ENCODE measurements at places on chromosomes 6 and 20.

- no peak for DNase-seq
Observed at GRCh38 chr20:58229198-58229798, 845 bp upstream of the ANKRD60 start.

- DNase-seq = no peak
Observed at GRCh38 chr20:57440678-57441509, 49.7 kb downstream of the RBM38 start.

DNA sequence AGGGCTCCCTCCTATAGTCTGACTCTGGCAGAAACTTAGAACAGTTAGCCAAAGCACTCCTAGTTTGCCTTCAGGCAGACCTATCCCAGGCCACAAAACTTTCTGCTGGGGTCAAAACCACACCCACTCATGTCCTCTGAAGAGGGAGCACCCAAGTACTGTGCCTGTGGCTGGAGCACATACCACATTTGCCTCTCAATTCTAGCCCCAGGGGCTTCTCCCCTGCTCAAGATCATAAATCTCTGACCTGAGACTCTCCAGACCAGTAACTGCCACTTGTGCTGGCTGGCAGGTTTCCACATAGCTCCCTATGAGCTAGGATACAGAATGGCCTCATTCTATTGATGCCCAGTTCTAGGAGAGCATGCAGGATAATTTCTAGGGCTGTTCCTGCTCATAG lies 781.0 kb downstream of the EYS start:
- no peak for DNase-seq

GRCh38 chr6:105793130-105793529 lies 293.0 kb upstream of the PRDM1 start:
- no peak for DNase-seq

DNA sequence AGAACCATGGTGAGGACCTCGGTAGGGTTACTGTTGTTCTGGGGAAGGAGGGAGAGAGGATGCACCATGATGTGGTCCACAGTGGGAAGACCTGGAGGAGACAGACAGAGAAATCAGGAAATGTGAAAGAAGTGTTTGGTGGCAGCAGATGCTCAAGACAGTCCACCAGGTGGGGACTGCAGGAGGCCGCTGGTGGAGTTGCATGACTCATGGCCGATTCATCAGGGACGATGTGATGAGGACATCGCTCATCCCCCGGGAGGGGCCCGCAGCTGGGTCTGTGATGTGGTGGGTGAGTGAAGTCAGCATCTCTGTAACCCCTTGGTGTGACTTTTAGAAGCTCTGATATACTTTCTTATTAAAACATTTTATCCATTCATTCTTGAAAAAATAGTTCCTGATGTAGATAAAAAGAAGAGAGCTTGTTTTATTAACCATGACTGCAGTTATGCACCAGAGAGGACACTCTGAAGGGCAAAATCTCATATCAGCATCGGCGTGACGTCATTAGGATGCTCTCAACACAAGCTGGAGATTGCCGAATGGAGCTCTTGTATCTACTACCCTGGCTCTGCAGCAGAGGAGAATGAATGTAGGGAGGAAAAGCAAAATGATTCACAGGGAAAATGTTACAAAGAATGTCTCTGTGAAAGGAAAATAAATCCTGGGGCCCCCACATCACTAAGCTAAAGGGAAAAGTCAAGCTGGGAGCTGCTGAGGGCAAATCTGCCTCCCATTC lies 71.2 kb downstream of the RAMACL start:
- DNase-seq = no peak

GRCh38 chr6:79250107-79250514 lies 15.6 kb upstream of the HMGN3 start:
- peak; percentile 62 for DNase-seq

- no peak for DNase-seq
Observed at GRCh38 chr6:3850451-3851203, 1.5 kb downstream of the FAM50B start.

- DNase-seq = no peak
Observed at GRCh38 chr20:21995461-21995860, 290.0 kb downstream of the PAX1 start.

GRCh38 chr6:14429396-14429795 lies 311.8 kb downstream of the CD83 start:
- no peak for DNase-seq

GRCh38 chr6:91926827-91927226 lies 1340.0 kb upstream of the MAP3K7 start:
- no peak for DNase-seq

DNA sequence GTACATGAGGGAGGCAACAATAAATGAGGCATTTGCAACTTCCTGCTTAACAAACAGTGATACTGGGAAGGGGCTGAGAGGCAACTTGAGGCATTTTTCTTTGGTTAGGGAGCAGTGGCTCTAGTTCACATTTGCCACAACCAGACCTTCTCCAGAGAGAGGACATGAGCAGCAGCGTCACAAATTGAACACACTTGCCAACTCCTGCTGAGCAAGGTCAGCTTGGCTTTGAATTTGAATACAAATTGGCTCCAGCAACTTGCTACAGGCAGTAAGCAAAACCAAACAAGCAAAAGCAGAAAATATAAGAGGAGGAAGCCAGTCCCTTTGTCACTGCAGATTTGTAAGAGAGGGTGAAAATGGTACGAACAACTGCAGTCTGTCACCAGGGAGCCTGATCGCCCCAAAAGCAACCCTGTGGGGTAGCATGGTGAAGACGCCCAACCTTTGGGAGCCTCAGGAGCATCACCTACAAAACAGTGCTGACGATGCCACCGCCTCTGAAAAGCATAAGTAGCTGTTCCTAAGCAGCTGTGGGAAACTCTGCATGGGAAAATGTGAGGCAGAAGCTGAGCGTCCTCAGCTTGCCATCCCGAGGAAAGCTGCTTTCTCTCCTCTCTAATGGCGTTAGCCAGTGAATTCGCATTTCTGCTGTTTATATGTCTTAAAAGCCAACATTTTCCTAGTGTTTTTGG lies 378.7 kb downstream of the RNGTT start:
- no peak for DNase-seq

DNA sequence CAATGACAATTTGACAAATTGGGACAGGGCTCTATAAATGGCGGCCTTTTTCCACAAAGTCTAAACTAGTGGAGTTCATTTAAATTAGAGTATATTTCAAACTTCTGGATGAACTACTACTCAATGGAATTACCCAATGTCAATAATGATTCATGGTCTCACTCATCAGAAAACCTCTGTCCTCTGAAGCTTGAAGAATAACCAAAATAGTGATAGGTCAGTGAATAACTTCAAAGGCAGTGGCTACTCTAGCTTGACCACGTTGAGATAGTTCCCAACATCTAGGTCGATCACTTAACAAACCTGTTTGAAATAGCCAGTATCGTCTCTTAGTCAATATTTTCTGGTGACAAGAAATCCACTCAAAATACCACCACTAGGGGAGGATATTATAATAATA lies 197.6 kb downstream of the HDGFL1 start:
- DNase-seq = no peak

- no peak for DNase-seq
Observed at GRCh38 chr6:19719691-19720128, 117.5 kb upstream of the ID4 start.

- DNase-seq = no peak
Observed at GRCh38 chr20:48178633-48179032, 393.4 kb upstream of the SULF2 start.

- no peak for DNase-seq
Observed at GRCh38 chr6:9496837-9497236, 918.0 kb downstream of the TFAP2A start.

GRCh38 chr6:157561929-157562810 lies 181.2 kb downstream of the ZDHHC14 start:
- DNase-seq = no peak

GRCh38 chr6:41615311-41615710 lies 23.0 kb upstream of the MDFI start:
- no peak for DNase-seq

DNA sequence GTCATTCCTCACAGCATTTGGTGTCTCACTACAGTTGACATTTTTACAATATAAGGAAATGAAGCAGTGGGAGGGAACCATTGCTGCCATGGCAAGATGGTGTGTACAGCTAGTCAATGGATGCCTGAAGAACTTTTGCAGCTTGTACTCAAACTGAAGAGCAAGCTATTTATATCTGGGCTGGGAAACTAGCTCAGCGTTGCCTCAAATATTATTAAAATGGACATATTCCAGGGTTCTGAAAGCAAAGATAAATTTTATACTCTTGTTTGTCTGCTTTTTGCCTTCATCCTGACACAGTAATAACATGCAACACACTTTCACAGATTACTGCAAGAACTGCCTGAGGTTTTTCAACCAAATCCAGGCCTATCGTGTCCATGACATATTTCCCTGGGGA lies 156.4 kb upstream of the COL21A1 start:
- DNase-seq = no peak

- DNase-seq = no peak
Observed at GRCh38 chr20:45985573-45985972, 13.6 kb upstream of the ZNF335 start.

- no peak for DNase-seq
Observed at GRCh38 chr6:34692280-34692679, 4.3 kb downstream of the ILRUN start.

GRCh38 chr20:14055127-14055742 lies 59.9 kb downstream of the MACROD2 start:
- DNase-seq = peak; percentile 55

- no peak for DNase-seq
Observed at GRCh38 chr20:62453186-62453808, 22.5 kb downstream of the GATA5 start.

GRCh38 chr20:23003881-23004460 lies 31.1 kb upstream of the SSTR4 start:
- peak; percentile 94 for DNase-seq

- DNase-seq = no peak
Observed at GRCh38 chr6:89596056-89596455, 42.5 kb downstream of the LYRM2 start.

- no peak for DNase-seq
Observed at GRCh38 chr6:2732503-2733089, 18.1 kb downstream of the MYLK4 start.

DNA sequence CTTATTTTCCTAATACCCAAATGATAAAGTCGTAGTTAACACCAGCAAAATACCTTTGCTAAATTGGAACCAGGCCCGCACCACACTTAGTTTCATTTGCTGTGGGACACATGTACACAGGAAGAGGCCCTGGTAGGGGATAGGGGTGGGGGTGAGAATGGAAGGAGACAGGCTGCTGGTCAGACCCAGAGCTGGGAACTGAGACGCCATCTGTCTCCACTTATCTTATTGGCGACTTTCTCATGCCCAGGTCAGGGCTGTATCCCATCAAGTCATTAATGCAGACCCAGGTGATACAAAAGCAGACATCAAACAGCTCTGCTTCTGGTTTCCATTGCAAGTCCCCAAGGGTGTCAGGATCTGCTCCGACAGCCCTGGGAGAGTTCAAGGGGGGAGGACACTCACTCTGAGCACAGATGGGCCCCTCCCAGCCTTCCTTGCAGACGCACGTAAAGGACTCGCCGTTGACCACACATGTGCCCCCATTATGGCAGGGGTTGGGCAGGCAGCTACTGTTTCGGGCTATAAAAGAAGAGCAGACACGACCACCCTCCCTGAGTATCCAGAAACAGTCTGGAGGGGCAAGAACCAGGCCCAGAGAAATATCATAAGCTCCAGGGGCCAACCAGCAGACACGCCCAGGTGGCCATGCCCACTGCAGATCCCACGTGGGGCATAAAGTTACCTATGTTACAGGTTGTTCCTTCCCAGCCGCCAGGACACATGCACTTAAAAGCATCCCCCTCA lies 29.2 kb downstream of the JAG1 start:
- DNase-seq = no peak

DNA sequence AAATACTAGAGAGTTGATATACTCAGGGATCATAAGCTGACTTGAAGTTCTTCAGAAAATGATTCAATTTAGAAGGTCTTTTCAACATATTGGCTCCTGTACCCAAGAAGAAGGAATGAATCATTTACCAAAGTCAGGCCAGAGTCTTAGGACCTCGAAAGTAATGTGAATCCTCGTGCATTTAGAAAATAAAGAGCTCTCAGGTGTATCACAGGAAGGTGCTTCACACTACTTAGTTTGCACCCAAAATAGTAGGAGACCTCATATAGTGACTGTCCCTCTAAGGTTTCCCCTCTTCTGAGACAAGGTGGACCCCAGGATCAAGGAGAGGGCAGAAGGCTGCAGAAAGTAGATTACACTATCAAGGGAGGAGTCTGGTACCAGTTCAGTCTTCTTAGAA lies 71.8 kb downstream of the F13A1 start:
- no peak for DNase-seq

DNA sequence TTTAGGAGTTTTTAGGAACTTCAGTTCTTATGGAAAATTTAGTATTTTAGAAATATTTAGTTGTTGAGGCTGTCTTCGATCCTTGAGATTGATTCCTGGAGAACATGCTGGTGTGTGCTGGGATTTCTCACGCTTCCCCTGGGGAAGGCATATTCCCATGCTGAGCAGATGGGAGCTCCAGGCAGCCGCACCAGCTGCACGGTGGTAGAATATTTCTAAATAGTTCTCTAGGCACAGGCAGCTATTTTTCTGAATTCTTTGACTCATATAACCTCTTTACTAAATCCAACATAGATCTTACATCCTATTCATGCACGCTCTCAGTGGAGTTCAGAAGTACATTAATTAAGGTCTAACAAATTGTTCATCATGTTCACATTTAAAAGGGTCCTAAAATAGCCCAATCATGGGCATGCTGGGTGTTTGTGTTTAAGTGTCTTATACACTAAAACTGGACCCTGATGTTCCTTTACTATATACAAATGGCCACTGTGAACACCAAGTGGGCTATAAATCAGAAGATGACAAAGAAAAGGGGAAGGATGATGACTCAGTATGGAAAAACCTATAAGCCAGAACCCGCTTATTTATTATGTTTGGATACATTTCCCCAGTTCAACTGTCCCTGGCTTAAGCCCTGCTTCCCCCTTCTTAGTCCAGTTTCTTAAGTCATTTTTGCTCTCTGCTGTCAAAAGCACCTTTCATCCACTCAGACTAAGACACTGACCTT lies 138.5 kb downstream of the UST start:
- no peak for DNase-seq
